ENCODE measurements at places on chromosomes 3 and 15. TPM values are rescaled to one million over a fixed set of nuclear protein-coding genes. Genes with fewer than 3 reads are reported as not detected.

ADAMTS17 gene
- total RNA-seq, result 4.8 TPM

SH3BP5 gene
- 41.1 TPM for total RNA-seq

DNA sequence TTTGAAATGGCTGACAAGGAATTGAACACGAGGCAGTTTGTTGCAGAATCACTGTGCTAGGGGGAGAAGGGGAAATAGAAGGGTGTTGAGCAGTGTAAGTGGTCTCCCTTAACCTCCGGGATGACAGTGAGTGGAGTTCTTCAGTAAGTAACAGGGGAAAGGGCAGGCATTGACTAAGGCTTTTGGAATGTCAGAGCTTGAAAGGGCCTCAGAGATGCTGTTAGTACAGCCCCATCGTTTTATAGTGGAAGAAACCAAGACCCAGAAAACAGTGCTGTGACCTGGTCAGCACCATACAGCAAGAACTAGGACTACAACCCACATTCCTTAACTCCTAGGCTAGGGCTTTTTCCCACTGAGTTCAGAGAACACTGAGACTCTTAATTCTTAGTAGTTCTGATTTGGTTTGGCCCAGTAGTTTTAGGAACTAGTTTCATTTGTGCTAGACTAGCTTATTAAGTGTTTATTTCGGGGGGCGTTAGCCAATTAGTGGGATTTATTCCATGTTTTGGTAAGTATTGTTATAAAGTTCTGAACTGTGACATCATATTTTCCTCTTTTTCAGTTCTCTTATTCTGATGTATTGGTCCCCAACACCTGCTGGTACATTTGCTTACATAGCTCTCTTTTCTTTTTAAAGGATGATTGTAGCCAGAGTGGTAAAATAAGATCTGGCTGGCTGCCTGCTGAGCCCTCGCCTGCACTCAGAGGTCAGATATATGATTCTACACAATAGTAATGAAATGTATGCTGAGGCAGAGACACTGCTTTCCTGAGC, 34.2 kb downstream of the RAB11A start:
- no peak overlapping the region for H3K4me3 ChIP-seq
- no peak overlapping the region for H3K27ac ChIP-seq
- no peaks in the 10 kb centered on the region for H3K27me3 ChIP-seq
- peaks cover 9% of the 10 kb centered on the region for H3K4me1 ChIP-seq
- peaks cover 62% of the 10 kb centered on the region for H3K36me3 ChIP-seq

- no peak overlapping the region for H3K4me3 ChIP-seq
- peak overlapping the region; percentile 8 for H3K27ac ChIP-seq
- H3K4me1 ChIP-seq, result peaks cover 22% of the 10 kb centered on the region
- peaks cover 1% of the 10 kb centered on the region for H3K36me3 ChIP-seq
- DNase-seq, result no peak
- peaks cover 2% of the 10 kb centered on the region for H3K27me3 ChIP-seq
Observed at GRCh38 chr3:69458803-69459365, 73.0 kb upstream of the FRMD4B start.

AKAP13 gene
- total RNA-seq, result 249 TPM

BBS4 gene
- total RNA-seq, result 17.0 TPM

DNA sequence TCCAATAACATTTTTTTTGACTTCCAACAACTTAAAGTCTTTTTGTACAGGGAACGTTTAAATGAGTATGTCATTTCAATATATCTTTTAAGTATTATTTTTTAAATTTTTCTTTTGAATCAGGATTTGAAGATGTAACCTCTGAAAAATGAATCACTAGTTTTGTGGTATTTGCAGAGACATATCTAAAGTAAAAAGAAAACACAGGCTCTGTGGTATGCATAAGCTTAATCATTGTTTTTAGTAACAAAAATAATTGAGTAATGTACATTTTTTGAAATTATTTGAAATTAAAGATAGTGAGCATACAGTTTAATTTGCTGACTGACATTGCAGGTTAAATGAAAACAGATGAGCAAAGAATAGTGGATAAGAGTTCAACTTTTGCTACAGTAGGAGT, 531.3 kb downstream of the ROBO1 start:
- no peaks in the 10 kb centered on the region for H3K4me1 ChIP-seq
- DNase-seq, result no peak
